Effector memory CD4-positive, alpha-beta T cell (primary cell): ENCODE measurements at places on chromosomes 4 and X.

DNA sequence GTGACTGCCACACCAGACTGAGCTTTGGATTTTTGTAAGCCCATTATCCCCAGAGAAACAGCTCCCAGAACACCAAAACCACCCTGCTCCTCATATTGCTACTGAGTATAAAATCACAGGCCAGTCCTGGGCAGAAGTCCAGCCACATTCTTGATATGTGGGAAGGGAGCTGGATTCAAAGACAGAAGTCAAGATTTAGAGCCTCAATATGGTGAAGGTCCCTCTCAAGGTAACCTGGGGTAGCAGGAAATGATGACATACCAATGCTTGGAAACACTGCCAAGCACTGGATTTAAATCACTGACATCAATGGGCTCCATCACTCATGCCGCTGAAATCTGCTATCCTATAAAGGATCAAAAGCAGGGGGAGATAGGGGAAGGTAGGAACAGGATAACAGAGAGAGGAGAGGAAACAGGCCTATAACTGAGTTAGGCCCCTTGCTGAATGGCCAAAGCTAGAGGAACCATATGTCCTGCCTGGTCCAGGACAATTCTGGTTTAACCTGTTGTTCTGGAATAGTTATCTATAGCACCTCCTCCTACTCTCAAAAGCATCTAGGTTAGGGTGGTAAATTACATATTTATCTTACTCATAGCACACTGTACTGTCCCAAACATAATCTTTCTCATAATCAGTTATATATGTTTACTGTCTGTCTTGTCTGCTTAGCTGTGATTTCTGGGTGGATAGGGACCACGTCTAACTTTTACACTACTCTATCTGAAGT is 83.7 kb upstream of the NHS start:
- H3K36me3 ChIP-seq = no peaks in the 10 kb centered on the region
- H3K4me3 ChIP-seq = no peak overlapping the region
- H3K27me3 ChIP-seq = no peaks in the 10 kb centered on the region
- H3K4me1 ChIP-seq = no peaks in the 10 kb centered on the region
- no peak for DNase-seq
- no peak overlapping the region for H3K27ac ChIP-seq

DNA sequence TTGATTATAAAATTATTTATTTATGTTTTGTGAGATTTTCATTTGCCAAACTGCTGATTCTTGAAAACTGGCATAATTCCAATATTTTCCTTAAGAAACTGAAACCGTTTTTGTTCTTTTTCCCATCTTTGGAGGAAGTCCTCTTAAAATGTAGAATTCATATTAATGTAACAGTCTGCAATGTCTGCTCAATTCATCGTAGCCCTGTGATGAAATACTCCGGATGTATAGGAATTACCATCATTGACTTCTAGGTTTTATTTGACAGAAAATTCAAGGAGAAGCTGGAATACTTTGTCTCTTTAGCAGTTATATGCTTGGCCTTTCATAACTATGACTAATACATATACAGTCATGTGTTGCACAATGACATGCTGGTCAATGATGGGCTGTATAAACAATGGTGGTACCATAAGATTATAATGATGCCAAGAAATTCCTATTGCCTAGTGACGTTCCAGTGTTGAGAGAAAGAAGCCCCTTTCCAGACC is 185.0 kb upstream of the GPRIN3 start:
- H3K4me1 ChIP-seq = no peaks in the 10 kb centered on the region
- DNase-seq = no peak
- no peak overlapping the region for H3K27ac ChIP-seq
- no peaks in the 10 kb centered on the region for H3K36me3 ChIP-seq

DNA sequence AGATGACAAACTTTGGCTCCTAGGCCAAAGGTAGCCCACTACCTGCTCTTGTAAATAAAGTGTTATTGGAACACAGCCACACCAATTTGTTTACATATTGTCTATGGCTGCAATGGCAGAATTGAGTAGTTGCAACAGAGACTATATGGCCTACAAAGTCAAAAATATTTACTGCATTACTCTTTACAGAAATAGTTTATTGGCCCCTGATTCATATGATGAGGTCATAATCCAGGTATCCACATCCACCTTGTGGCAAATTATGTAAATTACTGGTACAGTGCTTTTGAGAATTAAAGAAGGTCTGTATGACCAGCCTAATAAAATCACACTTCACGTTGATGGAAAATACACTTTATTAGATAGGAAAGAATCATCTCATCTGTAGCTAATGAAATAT is 337.0 kb upstream of the DDX53 start:
- DNase-seq = no peak
- H3K36me3 ChIP-seq = no peaks in the 10 kb centered on the region
- H3K4me3 ChIP-seq = no peak overlapping the region
- H3K27ac ChIP-seq = no peak overlapping the region
- no peaks in the 10 kb centered on the region for H3K27me3 ChIP-seq

GRCh38 chr4:104494822-104495559 is at the start of gene CXXC4:
TSS of gene CXXC4 (minus strand) at chr4:104494894. CDS start at chr4:104491802, 3,092 bp downstream.
- peak within 1 kb of the TSS; percentile 29 for H3K4me3 ChIP-seq
- no peaks in the 10 kb centered on the region for H3K27me3 ChIP-seq
- H3K4me1 ChIP-seq = peaks cover 14% of the 10 kb centered on the region
- peak; percentile 18 for DNase-seq

DNA sequence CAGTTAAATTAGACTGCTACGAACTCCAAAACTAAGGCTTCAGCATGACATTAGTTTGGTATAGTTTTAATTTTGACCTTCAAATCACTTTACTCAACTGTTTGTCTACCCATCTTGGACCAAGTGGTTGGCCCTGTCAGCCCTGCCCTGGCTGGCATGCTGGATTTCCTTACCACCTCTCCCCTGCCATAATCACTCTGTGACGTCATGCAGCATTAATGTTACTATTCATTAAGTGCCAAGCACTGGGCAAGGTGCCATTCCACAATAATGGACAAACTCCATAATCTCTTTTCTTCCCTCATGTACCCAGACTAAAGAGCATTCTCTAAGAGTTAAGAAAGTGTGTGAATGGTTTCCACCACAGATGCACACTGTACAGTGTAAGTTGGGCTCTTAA is 277.0 kb upstream of the INTU start:
- DNase-seq = no peak
- H3K4me3 ChIP-seq = no peak overlapping the region
- no peak overlapping the region for H3K27ac ChIP-seq
- H3K4me1 ChIP-seq = no peaks in the 10 kb centered on the region
- H3K36me3 ChIP-seq = no peaks in the 10 kb centered on the region

- H3K4me3 ChIP-seq = no peak overlapping the region
- no peaks in the 10 kb centered on the region for H3K27me3 ChIP-seq
Measured at GRCh38 chr4:61853041-61853440, 652.9 kb downstream of the ADGRL3 start.

DNA sequence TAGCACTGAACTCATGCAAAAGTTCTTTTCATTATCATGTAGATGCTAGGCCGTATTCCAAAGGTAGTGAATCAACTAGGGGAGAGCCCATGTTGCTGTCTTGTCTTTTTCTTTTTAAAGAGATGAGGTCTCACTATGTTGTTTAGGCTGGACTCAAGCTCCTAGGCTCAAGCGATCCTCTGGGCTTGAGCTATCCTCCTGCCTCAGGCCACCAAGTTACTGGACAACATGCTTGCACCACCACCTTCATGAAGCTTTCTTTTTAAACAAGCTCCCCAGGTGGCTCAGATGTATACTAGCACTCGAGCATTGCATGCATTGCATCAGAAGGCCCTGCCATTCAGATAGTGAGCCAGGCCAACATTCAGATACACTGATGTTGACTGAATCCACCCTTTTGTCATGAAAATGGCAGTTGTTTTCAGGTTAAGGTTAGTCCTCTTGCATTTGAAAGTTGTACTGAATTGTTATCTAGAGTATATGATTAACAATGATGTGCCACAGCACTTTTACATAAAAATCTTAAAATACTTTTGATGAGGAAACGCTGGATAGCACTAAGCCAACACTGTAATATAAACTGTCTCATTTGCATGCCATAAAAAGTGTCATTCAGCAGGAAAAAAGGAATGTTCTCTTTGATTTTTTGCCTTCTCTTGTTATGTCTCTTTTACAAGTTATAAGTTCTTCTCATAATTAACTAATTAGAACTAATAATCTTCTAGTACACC is 76.7 kb downstream of the FNIP2 start:
- no peaks in the 10 kb centered on the region for H3K4me1 ChIP-seq
- DNase-seq = no peak
- H3K27me3 ChIP-seq = no peaks in the 10 kb centered on the region
- no peak overlapping the region for H3K27ac ChIP-seq
- no peak overlapping the region for H3K4me3 ChIP-seq

DNA sequence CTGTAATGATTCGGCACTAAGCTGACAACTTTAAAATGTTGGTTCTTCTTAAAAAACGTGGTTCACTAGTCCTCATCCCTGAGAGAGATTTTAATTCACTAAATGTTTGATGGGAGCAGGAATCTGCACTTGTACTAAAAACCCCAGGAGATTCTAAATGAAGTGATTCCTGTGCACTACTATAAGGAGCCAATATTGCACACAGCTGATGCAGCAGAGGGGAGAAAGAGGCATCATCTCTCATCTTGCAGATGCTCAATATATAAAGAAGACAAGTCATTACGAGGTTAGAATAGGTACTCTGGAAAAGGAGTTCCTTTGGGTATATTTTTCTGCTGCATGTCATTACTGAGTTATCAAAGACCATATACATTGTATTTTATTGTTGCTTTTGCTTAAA is 207.6 kb upstream of the RASGEF1B start:
- DNase-seq = no peak
- no peaks in the 10 kb centered on the region for H3K4me1 ChIP-seq
- H3K4me3 ChIP-seq = no peak overlapping the region
- no peak overlapping the region for H3K27ac ChIP-seq
- no peaks in the 10 kb centered on the region for H3K36me3 ChIP-seq

DNA sequence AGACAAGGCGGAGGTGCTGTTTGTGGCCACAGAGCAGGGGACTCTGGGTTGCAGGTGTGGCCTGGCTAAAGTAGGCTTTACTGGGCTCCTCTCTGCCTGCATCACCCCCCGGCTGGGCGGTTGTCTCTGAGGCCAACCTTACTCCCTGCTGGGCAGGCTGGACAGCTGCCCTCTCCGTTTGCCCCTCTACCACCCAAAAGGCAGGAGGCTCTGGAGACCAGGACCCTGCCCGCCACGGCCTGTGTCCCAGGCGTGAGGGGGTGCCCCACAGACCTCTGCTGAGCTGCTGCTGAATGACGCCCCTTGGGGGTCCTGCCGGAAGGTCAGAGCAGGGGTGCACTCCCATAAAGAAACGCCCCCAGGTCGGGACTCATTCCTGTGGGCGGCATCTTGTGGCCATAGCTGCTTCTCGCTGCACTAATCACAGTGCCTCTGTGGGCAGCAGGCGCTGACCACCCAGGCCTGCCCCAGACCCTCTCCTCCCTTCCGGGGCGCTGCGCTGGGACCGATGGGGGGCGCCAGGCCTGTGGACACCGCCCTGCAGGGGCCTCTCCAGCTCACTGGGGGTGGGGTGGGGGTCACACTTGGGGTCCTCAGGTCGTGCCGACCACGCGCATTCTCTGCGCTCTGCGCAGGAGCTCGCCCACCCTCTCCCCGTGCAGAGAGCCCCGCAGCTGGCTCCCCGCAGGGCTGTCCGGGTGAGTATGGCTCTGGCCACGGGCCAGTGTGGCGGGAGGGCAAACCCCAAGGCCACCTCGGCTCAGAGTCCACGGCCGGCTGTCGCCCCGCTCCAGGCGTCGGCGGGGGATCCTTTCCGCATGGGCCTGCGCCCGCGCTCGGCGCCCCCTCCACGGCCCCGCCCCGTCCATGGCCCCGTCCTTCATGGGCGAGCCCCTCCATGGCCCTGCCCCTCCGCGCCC is 920 bp downstream of the HTT-AS start:
- H3K4me1 ChIP-seq = peaks cover 6% of the 10 kb centered on the region
- peak; percentile 1 for DNase-seq
- peak overlapping the region; percentile 65 for H3K4me3 ChIP-seq
- H3K27ac ChIP-seq = no peak overlapping the region
- no peaks in the 10 kb centered on the region for H3K36me3 ChIP-seq

GRCh38 chr4:26272654-26273615 is 47.9 kb upstream of the RBPJ start:
- H3K27me3 ChIP-seq = no peaks in the 10 kb centered on the region
- no peak for DNase-seq
- H3K4me1 ChIP-seq = no peaks in the 10 kb centered on the region
- no peak overlapping the region for H3K27ac ChIP-seq
- no peak overlapping the region for H3K4me3 ChIP-seq

- H3K4me1 ChIP-seq = no peaks in the 10 kb centered on the region
- H3K36me3 ChIP-seq = no peaks in the 10 kb centered on the region
- DNase-seq = no peak
Measured at GRCh38 chrX:69229436-69229835, 64.2 kb upstream of the PJA1 start.

- DNase-seq = no peak
- no peaks in the 10 kb centered on the region for H3K27me3 ChIP-seq
- no peaks in the 10 kb centered on the region for H3K4me1 ChIP-seq
- H3K4me3 ChIP-seq = no peak overlapping the region
- H3K36me3 ChIP-seq = no peaks in the 10 kb centered on the region
Measured at GRCh38 chrX:82556588-82556987, 951.5 kb upstream of the POU3F4 start.

DNA sequence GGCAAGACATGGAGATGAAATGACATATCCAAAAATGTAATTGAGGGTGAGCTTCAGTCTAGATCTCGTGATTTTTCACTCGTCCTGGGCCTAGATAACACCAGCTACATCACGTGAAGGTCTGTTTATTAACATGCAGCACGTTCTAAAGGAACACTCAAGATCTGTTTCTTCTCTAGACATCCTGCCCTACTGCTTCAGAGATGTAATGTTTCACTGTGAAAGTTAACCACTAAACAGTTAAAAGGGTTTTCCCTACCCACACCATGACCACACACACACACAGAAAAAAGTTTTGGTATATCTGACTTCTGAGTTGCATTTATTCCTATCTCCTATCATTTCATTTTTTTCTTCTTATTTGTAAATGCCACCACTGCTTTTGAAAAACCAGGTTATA is 52.3 kb upstream of the SMIM31 start:
- H3K36me3 ChIP-seq = no peaks in the 10 kb centered on the region
- no peak overlapping the region for H3K4me3 ChIP-seq
- no peak for DNase-seq

DNA sequence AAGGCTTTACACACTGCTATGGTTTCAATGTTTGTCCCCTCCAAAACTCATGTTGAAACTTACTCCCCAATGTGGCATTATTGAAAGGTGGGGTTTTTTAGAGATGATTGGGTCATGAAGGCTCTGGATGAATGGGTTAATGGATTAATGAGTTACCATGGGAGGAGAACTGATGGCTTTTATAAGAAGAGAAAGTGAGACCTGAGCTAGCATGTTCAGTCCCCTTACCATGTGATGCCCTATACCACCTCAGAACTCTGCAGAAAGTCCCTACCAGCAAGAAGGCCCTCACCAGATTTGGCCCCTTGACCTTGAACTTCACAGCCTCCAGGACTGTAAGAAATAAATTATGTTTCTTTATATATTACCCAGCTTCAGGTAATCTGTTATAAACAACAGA is 68.9 kb upstream of the CAPN6 start:
- no peaks in the 10 kb centered on the region for H3K4me1 ChIP-seq
- no peak for DNase-seq
- H3K36me3 ChIP-seq = no peaks in the 10 kb centered on the region
- H3K4me3 ChIP-seq = no peak overlapping the region
- H3K27ac ChIP-seq = no peak overlapping the region
- H3K27me3 ChIP-seq = no peaks in the 10 kb centered on the region

GRCh38 chr4:178612733-178613132 is 1170.5 kb upstream of the AGA start:
- no peak overlapping the region for H3K27ac ChIP-seq
- no peaks in the 10 kb centered on the region for H3K27me3 ChIP-seq
- H3K36me3 ChIP-seq = no peaks in the 10 kb centered on the region
- H3K4me3 ChIP-seq = no peak overlapping the region
- H3K4me1 ChIP-seq = no peaks in the 10 kb centered on the region
